ENCODE measurements at places on chromosomes 11 and 22.
A peak's percentile ranks its signal among the peaks of the same experiment; 100 is the strongest.

- DNase-seq, result no peak
Observed at GRCh38 chr11:129259931-129260348, 67.8 kb upstream of the ARHGAP32 start.

DNA sequence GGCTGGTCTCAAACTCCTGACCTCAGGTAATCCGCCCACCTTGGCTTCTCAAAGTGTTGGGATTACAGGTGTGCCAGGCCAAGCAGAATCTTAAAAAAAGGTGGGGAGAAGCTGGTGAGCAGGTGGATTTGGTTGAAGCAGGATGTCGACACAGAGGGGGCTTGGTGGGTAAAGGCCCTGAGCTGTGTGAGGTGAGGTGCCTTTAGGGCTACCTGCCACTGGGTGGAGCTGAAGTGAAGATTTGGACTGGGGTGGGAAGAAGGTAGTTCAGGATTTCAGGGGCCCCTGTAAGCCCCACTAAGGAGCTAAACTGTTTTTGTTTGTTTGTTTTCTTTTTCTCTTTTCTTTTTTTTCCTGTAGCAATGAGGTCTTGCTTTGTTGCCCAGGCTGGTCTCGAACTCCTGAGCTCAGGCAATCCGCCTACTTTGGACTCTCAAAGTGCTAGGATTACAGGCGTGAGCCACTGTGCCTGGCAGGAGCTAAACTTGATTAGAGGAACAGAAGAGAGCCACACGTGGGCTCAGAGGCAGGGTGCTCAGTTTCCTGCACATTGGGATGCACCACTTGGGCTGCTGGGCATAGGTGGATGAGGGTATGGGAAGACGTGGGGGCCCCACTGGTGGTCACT, 6.0 kb downstream of the P2RX6 start:
- no peak for DNase-seq

- DNase-seq, result no peak
Observed at GRCh38 chr11:122267602-122268001, 151.6 kb upstream of the BLID start.

- no peak for DNase-seq
Observed at GRCh38 chr22:35410663-35411034, 10.7 kb downstream of the MCM5 start.

DNA sequence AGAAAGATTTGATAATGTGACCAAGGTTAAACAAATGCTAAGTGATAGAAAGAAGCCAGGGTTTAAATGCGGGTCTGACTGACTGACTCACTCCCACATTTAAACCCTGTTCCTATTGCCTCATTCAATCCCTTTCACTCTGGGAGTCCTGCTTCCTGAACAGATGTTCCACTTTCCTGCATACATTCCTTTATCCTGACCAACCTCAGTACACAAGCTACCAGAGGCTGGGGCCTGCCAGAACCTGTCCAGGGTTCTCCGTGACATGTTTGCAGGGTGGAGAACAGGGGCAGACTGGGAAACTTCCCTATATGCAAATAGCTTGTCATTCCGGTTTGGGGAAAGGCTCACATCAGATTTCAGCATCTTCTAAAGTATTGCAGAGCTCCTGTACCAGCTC, 3.0 kb upstream of the ANKK1 start:
- DNase-seq, result no peak

GRCh38 chr22:26474682-26475081, 8.9 kb downstream of the HPS4 start:
- no peak for DNase-seq

- DNase-seq, result no peak
Observed at GRCh38 chr11:79055856-79056631, 384.8 kb downstream of the TENM4 start.

DNA sequence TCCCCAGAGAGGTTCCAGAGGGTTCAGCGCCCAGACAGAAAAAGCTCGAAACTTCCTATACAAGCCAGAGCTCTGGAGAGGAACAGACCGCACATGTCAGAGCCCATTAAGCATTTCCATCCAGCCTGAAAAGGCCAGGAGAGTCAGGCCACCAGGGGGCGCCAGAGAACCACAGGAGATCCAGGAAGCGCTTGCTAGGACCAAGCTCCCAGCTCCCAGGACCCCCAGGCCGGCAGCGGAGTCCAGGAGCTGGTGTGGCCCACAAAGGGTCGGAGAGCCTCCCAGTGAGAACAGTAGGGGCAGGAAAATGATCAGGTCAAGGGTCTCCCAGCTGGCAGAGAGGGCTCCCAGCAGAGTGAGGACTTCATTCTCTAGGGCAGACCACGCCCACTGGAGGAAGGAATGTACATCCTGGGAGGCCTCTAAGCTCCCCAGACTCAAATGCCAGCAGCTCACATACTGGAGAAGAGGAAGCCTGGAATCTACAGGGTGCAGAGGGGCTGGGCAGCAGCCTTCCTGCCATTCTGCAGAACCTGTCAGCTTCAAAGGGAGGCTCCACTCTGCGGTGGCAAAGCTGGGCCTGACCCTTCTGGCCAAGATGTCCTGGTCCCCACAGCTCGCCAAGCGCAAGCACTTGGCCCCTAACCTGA, 2.1 kb upstream of the MEI1 start:
- peak; percentile 85 for DNase-seq

GRCh38 chr11:45560155-45560912, 105.1 kb downstream of the CHST1 start:
- no peak for DNase-seq

DNA sequence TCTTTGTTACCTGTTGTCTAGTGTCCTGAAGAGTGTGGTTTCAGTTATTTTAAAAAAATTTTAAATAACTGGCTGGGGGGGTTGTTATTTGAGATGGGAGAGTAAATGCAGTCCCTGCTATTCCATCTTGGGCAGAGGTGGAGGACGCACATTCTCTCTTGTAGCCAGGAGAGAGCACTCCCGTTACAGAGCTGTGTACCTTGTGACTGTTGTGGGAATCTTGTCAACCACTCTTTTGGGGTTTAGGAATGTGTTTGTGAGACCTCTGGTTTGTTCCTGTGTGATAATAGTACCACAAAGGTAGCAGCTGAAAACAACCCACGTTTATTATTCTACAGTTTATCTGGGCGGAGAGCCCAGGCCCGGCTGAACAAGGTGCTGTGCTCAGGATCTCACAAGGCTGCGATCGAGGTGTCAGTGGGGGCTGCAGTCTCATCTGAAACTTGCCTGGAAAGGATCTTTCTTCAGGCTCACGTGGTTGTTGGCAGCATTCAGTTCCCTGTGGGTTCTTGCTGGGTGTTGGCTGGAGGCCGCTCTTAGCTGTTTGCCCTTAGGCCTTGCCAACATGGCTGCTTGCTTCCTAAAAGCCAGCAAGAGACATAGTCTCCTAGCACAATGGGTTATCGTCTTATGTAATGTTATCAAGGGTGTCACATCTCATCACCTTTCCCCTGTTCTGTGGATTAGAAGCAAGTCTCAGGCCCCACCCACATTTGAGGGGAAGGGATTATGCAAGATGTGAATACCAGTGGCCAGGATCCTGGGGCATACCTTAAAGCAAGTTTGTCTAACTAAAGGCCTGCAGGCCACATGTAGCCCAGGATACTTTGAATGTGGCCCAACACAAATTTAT, 20.6 kb downstream of the IGHMBP2 start:
- no peak for DNase-seq

- DNase-seq, result peak; percentile 16
Observed at GRCh38 chr11:69326622-69327219, 32.8 kb downstream of the MYEOV start.

GRCh38 chr11:131041331-131042040, 125.2 kb upstream of the SNX19 start:
- no peak for DNase-seq

DNA sequence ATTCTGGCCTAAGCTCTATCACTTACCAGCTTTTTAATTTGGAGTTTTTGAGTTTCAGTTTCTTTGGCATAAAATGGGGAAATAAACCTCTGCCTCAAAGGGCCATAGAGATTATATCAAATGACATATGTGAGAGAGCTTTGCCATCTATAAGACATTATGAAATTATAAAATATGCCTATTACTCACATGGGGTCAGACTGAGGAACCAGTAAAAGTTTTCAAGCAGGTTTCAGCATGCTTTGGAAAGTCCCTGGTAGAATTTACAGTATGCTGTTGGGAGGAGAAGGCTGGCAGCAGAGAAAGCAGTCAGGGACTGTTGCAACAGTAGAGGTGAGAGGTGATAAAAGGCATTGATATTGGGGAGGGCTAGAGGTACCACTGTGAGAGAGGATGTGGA, 13.6 kb upstream of the MTNR1B start:
- DNase-seq, result no peak

DNA sequence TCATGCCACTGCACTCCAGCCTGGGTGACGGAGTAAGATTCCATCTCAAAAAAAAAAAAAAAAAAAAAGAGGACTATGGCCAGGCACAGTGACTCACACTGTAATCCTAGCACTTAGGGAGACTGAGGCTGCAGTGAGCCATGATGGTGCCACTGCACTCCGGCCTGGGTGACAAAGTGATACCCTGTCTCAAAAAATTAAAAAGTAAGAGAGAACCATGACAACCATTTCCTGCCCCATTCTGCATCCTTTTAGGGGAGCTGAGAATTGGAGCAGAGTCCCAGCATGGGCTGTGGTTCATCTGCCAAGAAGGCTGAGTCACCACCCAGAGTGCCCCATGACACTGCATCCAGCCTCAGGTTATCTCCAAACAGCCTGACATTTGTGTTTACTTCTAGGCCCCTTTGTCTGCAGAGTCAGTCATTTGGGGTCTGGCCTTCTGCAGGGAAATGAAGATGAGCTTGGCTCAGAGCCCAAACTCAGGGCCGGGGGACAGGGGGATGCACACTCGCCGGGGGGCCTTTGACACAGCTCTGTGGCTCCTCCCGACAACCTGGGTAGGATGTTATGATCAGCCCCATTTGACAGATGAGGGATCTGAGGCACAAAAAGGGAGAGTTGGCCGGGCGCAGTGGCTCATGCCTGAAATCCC, 4.7 kb downstream of the CSDC2 start:
- no peak for DNase-seq

GRCh38 chr11:133047036-133047770, 485.1 kb downstream of the OPCML start:
- DNase-seq, result no peak

GRCh38 chr22:35349704-35350538, 31.0 kb upstream of the HMOX1 start:
- no peak for DNase-seq

DNA sequence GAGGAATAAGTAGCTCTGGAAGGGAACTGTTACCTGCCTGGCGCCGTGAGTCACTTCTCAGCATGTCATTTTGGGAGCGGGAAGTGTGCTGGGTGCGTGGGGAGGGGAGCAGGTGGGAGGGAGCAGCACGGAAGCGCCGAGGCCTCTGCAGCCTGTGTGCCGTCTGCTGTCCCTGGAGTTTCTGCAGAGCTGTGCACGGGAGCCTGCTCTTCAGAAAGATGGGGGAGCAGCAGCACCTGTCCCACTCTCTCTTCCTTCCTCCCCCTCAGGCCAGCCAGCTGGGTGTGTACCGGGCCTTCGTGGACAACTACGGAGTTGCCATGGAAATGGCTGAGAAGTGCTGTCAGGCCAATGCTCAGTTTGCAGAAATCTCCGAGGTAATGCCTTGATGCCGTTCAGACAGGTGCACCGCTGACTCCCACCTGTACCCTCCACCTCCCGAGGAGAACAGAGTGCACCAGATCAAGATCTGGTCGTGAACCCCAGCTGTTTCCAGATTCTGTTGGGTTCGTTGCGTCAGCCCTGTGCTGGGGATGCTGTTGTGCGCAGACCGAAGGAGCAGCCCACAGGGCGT, 87.9 kb downstream of the BCR start:
- DNase-seq, result no peak

GRCh38 chr11:531919-532526, 3.4 kb downstream of the HRAS start:
- no peak for DNase-seq

DNA sequence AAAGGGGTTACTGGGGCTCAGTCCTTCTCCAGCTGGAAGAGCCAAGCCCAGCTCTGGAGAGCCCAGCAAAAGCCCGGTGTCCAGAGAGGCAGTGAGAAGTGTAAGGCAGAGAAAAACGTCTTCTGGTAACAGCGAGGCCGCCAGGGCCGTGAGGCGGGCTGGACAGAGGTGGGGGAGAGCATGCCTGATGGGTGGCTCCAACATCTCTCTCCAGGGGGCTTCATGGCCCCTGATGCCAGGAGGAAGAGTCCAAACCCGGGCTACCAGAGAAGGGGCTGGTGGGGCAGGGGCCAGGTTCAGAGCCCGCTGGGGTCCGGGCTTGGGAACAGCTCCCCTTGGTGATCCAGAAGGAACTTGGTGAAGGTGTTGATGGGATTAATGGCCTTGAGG, 21.7 kb downstream of the ARHGAP1 start:
- no peak for DNase-seq

DNA sequence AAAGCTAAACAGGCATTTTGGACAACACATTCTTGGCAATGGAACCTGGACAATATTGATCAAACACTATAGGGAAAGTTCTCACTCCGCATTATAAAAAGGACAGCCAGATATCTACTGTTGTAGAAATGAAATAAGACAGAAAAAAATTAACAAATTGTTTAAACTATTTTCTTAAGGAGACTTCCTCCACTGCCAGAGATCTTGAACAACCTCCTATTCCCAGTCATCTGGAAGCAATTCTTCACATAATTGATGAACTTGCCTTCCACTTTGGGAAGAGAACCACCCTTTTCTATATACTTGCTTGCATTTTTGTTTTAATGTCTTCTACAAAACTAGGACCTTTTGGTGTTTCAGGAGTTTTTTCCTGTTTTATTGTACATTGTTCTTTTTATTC, 216.1 kb downstream of the CASP12 start:
- no peak for DNase-seq

GRCh38 chr11:130407978-130408377, 20.4 kb downstream of the ADAMTS8 start:
- no peak for DNase-seq
